HFF-Myc (cell line): ENCODE measurements at places on chromosomes 4 and X.

DNA sequence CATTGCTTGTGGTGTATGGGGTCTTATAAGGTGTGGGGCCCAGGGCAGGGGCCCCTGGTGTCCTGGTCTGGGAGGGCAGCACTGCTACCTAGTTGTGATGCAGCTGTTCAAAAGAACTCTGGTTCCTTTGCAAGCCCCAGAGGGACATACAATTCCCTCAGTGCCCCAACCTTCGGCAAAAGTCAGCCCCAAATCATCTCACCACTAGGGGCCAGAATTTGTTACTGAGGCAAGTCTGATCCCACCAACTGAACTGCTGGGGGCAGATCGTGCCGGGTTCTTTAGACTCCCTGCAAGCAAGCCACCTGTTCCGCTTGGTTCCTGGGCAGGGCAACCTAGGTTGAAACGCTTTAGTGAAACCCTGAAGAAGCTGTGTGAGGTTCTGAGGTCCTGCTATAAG lies 180.1 kb upstream of the S100G start:
- no peak for DNase-seq

DNA sequence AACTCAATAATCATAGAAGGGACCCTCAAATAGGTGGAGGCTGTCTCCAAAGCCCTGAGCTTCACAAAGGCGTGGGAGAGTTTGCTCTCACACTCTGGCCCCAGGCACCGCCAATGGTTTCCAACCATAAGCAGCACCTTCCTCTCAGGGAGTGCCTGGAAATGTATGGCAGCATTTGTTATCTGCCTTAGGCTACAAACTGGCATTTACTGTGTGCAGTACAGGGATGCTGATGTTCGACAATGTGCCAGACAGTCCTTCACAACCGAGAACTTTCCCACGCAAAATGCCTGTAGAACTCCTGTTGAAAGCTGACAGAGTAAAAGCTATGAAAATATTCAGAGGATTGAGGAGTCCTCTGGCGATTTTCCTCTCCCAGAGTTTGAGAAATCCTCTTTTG lies 55.7 kb upstream of the CDKN2AIP start:
- DNase-seq = no peak

DNA sequence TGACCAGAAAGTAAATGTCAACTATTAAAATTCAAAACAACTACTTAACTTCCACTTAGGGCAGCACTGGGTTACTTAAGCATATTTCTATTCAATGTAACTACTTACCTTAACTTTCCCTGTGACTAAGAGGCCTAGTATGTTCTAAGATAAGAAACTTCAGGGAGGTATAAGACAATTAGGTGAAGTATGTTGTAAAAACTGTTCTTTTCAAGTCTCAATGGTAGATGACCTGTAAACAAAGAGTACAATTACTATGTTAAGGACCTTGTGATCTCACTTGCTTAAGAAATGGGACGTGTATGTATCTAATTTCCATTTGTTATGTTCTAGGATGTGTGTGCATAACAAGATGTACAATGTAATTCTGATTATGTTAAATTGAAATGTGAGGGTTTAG lies 960.5 kb downstream of the CCSER1 start:
- DNase-seq = no peak

DNA sequence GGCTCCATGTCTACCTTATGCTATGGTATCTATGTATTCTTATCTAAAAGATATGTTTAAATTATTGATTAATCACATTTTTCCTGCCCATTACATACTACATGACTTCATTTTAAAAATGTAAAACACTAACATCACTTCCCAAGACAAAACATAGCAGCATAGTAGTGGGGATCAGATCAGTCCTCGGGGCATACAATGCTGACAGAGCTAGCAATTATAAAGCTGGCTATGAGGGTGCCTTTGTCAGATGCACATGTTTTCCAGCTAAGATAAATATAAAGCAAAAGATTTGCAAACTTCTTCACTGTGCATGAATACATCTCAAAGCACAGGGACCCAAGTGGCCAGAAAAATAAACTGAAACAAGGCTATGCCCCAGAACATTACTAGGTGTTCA lies 549.8 kb upstream of the INTU start:
- no peak for DNase-seq

GRCh38 chr4:184383497-184384055 lies 90.8 kb downstream of the IRF2 start:
- peak; percentile 88 for DNase-seq

DNA sequence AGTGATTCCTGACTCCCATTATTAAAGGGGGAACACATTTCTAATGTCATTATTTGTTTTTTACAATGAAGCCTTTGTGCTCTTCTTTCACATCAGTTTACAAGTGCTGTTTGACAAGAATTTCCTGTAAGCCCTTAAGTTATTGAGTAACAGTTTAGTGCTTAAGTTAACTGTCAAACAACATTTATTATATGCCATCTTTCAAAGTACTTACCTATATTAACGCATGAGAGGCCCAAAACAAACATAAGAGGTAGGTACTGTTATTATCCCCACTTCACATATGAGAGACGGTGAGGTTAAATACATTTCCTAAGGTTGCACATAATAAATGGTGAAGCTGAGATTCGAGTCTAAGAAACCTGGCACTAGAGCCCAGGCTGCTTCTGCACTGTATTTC lies 56.0 kb upstream of the MAGED1 start:
- no peak for DNase-seq

DNA sequence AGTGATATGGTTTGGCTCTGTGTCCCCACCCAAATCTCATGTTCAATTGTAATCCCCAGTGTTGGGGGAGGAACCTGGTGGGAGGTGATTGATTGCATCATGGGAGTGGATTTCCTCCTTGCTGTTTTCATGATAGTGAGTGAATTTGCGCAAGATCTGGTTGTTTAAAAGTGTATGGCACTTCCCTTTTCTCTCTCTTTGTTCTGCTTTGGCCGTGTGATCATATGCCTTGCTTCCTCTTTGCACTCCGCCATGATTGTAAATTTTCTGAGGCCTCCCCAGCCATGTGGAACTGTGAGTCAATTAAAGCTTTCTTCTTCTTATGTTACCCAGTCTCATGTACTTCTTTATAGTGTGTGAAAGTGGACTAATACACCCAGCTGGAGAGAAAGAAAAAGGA lies 113.0 kb upstream of the AADAT start:
- DNase-seq = no peak

- no peak for DNase-seq
Measured at GRCh38 chrX:110241816-110242215, 76.1 kb downstream of the AMMECR1 start.

GRCh38 chr4:181017038-181017437 lies 1226.2 kb upstream of the TENM3 start:
- DNase-seq = no peak

- no peak for DNase-seq
Measured at GRCh38 chr4:119643306-119644042, 14.9 kb upstream of the PDE5A start.
